ENCODE measurements at places on chromosomes 7 and 10. TPM values are rescaled to one million over a fixed set of nuclear protein-coding genes. Genes with fewer than 3 reads are reported as not detected.

FEZF1 gene
- not detected for total RNA-seq

STEAP1B gene
- total RNA-seq = 18.2 TPM

MYH16 gene
- total RNA-seq = not detected

STK31 gene
- 0.03 TPM for total RNA-seq

GJD4 gene
- not detected for total RNA-seq

BEND7 gene
- total RNA-seq = 4.5 TPM

RADIL gene
- total RNA-seq = 1.1 TPM

DOCK4 gene
- 0.30 TPM for total RNA-seq

GRID1 gene
- 0.15 TPM for total RNA-seq

GRM8 gene
- total RNA-seq = not detected

CPVL gene
- 7.0 TPM for total RNA-seq

NODAL gene
- total RNA-seq = not detected

OTUD1 gene
- total RNA-seq = 3.8 TPM

LBX1 gene
- 2.0 TPM for total RNA-seq

ASB10 gene
- total RNA-seq = not detected

ARHGEF35 gene
- total RNA-seq = 0.76 TPM

GLUD1 gene
- total RNA-seq = 363 TPM

PRXL2A gene
- 1.4 TPM for total RNA-seq

FAM13C gene
- total RNA-seq = 0.16 TPM

HTR5A gene
- not detected for total RNA-seq

ADRB1 gene
- total RNA-seq = not detected

CPA4 gene
- total RNA-seq = 337 TPM

CHN2 gene
- 20.1 TPM for total RNA-seq

VSTM4 gene
- total RNA-seq = 1.7 TPM

NUTM2E gene
- total RNA-seq = not detected

HECW1 gene
- 1.7 TPM for total RNA-seq

MICALL2 gene
- 7.9 TPM for total RNA-seq

RARRES2 gene
- total RNA-seq = not detected

LRRC17 gene
- total RNA-seq = not detected

AEBP1 gene
- total RNA-seq = 45.8 TPM
